MV-4-11 (cell line): ENCODE measurements at places on chromosomes 16 and 17.

- no peak for DNase-seq
These were observed 12.5 kb upstream of the PHF12 start for GRCh38 chr17:28963841-28964240.

DNA sequence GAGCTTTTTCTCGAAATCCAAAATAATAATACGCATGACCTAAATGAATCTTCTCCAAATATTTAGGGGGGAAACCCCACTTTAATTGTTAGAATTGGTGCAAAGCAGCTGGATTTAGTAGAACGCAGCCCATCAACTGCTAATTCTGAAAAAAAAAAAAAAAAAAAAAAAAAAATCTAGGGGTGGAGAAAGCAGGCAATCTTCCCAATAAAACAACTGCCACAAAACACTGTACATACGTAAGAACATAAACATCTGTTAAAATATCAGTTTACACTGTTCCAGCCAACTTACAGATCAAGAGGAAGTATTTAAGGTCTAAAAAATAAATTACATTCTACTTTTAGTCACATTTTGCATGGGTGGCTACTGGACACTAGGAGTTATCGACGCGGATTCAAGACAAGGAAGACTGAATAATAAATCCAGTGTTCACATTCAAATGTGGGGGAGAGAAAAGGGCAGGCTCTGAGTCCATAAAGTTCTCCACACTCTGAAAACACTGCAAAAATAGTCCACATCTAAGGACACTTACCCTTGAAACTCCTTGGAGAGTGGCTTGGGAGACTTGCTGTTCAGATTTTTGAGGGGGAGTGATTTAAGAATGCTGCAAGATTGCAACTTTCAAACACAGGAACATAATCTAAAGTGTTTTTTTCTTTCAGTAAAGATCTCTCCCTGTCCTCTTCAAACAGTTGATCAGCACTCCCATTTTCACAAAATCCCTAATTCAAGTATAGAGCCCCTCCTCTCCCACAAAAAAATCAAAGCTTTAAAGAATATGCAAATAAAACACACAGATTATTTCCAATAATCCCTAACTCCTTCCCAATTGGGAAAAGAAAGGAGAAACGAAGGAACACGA is 1.3 kb downstream of the APPBP2 start:
- no peak for DNase-seq

- no peak for DNase-seq
These were observed 120.6 kb downstream of the TANC2 start for GRCh38 chr17:63086483-63087185.

- DNase-seq, result peak; percentile 68
These were observed 12.4 kb downstream of the CCDC47 start for GRCh38 chr17:63760771-63761539.

DNA sequence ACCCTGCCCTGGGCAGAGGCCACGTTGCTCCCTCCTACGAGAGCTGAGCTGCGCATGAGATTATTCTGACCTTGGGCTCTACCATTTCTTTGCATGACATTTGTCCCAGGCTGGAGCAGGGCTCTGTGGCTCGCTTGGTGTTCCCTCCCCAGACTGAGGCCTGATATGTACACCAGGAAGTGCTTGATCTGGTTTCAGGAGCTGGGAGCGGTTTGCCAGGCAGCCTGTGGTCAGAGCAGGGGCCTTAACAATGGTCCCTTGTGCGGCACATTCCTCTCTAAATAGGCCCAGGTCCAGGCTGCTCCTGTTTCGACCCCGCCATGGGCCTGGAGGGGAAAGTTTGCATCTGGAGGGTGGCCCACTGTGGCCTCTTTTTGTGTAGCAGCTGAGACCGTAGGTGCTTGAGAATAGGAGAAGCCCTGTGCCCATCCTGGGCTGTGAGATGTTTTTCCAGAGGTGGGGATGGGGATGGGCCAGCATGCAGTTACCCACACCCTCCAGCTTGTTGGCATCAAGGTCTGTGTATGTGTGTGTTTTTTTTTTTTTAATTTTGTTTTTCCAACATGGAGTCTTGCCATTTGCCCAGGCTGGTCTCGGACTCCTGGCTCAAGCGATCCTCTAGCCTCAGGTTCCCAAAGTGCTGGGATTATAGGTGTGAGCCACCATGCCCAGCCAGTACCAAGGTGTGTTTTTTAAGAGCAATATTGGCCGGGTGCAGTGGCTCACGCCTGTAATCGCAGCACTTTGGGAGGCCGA is 253.9 kb downstream of the SEC14L1 start:
- no peak for DNase-seq

GRCh38 chr17:12227547-12227946 is 206.9 kb downstream of the MAP2K4 start:
- no peak for DNase-seq

DNA sequence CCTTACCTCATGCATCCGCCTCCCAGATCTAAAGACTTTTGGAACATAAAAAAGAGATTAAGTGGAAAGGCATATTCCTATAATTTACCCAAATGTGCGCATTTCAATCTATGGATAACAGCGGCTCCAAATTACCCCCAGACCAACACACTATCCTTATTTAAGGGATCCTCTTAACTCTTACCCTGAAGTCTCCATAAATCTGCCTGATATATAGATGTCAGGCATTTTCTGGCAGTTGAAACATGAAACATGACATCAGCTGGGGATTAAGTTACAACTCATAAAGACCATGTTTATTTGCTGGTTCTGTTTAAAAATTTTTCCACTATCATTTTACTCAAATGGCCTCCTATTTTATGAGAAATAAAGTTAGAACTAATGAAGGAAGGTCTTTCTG is 478.5 kb upstream of the SALL1 start:
- DNase-seq, result no peak

DNA sequence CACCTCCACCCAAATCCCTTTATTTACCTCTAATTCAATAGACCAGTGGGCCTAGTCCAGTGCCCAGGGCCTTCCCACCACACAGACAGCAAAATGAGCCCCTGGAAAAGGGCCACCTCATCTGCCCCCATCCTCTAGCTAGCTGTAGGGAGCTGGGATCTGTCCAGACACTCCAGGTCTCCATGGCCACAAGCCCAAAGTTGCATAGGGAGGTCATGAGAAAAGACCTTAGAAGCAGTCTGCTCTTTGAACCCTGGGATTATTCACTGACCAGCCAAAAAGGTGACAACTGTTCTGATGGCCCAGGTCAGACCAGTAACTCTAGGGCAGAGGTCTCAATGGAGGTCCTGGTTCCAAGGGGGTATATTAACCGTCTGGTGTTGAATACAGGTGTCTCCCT is 2.0 kb downstream of the CUEDC1 start:
- DNase-seq, result no peak

DNA sequence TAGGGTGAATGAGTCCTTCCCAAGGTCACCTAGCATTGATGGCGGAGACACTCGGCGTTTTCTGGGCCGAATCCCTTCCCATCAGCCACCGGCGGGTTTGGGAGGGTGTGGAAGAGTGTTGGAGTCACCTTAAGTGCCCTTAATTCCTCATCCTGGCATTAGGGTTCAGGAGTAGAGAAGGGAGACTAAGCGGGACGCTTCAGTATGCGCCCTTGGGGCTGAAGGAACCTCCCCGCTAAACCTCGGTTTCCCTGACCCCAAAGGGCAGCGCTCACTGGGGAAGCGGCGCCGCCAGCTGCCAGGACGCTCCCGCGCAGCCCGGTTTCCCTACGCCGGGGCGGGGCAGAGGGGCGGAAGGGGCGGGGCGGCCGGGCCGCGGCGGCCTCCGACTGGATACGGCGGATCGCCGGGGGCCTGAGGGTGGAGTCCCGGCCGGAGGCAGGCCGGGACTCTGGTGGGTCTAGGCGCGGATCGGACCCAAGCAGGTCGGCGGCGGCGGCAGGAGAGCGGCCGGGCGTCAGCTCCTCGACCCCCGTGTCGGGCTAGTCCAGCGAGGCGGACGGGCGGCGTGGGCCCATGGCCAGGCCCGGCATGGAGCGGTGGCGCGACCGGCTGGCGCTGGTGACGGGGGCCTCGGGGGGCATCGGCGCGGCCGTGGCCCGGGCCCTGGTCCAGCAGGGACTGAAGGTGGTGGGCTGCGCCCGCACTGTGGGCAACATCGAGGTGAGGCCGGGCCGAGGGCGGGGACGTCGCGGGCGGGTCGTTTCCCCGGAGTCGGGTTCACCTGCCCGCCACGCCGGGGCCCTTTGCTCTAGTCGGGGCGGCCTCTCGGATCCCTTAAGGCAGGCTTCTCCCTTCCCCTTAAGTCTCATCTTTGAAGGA is at the start of gene DHRS11:
Gene DHRS11, plus strand, starts transcription at position 446 of the 882 bp plus-strand sequence. Its CDS starts 131 bp downstream, at position 577.
- peak; percentile 61 for DNase-seq
